Effector memory CD4-positive, alpha-beta T cell (primary cell): ENCODE measurements at places on chromosomes 6 and 20.

GRCh38 chr6:34247481-34248197 lies 1.2 kb downstream of the SMIM29 start:
- no peak for DNase-seq

DNA sequence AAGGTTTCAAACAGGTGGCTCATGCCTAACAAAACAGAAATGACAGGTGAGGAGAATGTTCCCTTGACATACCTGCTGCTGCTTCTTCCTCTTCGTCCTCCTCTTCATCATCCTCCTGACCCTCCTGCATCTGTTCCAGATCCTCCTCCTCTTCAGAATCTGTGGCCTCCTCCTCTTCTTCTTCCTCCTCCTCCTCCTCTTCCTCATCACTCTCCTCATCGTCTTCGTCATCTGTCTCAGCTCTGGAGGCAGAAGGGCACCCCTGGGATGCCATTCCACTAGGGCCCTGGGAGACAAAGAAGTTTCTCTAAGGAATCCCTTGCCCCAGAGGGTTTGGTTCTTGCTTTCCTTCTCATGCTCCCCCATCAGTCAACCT lies 2.4 kb upstream of the ZBTB22 start:
- DNase-seq: no peak

DNA sequence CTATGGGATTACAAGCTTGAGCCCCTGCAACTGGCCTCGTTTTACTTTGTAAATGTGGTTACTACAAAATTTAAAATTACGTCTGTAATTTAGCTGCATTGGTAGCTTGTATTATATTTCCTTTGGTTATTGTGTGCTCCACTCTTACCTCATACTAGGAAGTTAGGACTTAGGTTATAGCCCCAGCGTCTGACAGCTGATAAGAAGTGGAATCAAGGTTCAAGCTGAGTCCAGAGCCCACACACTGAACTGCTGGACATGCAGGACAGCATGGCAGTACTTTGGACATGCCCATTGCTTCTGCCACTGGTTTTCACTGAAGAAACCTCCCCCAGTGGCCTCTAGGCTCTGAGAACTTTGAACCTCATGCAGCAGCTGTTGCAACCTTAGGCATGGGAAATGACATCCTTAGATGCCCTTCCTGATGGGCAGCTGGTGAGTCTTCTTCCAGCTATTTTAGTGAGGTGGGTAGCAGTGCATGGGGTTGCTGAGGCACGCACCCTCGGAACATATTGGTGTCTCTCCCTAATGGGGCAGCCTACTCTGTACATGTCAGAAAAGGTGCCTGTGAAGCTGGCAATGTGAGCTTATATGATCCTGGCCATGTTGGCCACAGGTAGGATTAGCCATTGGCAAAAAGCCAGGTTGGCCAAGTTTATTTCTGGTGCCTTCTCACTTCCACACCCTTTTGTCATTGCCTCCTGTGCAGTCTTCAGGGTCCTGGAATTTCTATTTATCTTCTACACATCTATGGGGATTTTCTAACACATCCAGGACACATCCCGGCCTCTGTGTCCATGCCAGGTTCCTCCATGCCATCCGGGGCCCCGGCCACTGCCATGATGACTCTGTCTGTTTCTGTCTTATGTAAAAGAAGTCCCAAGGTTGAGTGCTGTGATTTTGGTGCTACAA lies 85.3 kb downstream of the CDS2 start:
- DNase-seq: no peak

DNA sequence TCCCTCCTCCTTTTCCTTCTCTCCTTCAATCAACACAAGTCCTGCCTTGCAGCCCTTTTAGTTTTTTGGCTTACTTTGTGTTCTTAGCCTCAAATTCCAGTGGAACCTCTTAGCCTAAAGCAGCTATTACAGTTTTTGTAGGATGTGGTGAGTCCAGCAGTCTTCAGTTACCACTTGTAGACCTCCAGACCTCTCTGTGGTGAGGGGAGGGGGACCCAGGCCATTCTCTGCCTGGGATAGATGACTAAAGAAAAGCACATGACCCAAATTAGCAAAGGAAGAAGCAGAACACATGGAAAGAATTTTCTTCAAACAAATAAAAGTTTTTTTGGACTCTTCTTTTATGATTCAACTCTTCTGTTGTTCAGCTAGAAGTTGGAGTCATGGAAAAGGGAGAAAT lies 246.5 kb downstream of the HAO1 start:
- no peak for DNase-seq

DNA sequence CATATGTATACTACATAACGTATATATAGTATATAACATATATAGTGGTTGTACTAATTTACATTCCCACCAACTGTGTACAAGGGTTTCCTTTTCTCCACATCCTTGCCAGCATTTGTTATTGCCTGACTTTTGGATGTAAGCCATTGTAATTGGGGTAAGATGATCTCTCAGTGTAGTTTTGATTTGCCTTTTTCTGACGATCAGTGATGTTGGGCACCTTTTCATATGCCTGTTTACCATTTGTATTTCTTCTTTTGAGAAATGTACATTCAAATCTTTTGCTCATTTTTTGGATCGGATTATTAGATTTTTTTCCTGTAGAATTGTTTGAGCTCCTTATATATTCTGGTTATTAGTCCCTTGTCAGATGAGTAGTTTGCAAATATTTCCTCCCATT lies 11.4 kb downstream of the SYNJ2 start:
- DNase-seq: no peak

DNA sequence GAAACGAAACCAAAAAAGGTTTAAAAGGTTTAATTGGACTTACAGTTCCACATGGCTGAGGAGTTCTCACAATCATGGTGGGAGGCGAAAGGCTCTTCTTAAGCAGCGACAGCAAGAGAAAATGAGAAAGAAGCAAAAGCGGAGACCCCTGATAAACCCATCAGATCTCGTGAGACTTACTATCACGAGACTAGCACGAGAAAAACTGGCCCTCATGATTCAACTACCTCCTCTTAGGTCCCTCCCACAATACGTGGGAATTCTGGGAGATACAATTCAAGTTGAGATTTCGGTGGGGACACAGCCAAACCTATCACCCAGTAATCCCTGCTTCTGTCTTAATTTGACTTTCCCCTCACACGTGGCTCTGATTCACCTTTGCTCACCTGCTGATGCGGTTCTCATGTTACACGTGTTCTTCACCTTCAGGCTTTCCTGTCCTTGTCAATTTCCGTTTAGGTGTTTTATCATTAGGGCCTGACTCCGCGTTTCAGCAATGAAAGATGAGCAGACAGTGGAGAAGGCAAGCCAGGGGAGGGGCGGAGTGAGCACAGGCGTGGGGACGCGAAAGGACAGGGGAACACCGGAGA lies 57.1 kb downstream of the AGPAT4 start:
- DNase-seq: no peak

- DNase-seq: no peak
These were observed 8.5 kb downstream of the IYD start for GRCh38 chr6:150377211-150377781.

DNA sequence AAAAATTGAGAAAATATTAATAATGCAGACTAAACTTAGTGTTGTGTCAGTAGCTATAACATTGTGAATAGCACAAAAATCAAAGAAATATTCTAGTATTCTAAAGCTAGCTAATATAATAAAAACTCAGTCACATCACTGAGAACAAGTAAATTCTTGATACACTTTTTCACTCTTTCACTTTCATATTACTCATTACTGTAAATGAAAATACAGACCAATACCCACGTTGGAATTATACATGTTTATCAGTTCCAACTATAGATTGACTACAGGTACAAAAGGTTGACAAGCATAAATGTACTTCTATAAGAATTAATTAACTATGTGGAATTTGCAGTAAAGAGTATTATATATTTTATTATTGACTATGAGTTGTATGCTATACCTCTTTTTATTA lies 1043.4 kb upstream of the FLRT3 start:
- DNase-seq: no peak

- DNase-seq: no peak
These were observed 71.8 kb upstream of the FBXO30 start for GRCh38 chr6:145886228-145886956.

DNA sequence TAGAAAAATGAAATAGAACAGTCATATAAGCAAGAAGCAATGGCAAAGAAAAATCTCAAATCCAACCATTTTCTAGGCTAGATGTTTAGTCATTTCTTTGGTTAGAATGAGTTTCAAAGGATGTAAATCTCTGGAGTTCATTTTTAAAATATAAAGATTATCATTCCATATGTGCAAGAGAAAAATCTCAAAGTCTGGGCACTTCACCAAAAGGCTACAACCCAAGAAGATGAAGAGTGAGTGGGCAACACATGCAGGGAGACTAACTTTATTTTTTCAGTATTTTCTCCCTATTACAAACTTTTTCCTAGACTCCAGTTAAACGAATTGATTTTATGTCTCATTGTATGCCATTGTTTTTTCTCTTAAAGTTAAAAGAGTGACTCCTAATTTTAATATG lies 83.6 kb downstream of the PHACTR1 start:
- DNase-seq: no peak

- no peak for DNase-seq
These were observed 8.0 kb downstream of the MMUT start for GRCh38 chr6:49454787-49455709.

GRCh38 chr6:44554861-44555260 lies 167.4 kb downstream of the CDC5L start:
- no peak for DNase-seq

DNA sequence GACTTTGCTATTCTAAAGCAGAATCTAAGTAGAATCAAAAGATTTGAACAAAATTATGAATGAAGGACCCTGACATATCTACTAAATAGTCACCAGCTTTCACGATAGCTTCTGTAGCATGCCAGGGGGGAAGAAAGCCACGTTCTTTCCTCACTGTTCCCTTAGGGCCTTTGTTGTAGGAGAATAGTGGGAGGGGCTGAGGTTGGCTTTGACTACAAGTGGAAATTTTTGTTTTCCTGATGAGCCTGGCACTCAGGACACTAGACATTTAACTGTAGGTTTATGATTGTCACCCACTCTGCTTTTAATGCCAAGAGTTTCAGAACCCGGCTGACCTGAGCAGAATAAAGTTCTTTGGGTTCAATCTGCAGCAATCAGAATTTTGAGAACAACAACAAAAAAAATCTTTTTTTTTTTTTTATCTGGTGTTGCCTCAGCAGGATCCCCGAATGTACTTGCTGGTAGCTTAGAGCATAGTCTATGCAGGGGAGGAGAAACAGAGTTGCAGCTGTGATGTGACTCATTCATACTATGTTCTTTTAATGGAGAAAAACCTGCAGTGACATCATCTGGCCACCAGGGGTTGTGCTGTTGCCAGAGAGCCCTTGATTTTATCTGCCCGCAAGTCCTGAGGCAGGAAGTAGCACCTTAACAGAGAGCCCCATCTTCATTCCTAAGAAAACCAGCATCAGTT lies 38.5 kb downstream of the TPD52L1 start:
- DNase-seq: peak; percentile 1

GRCh38 chr6:45420083-45420908 lies 42.6 kb upstream of the SUPT3H start:
- DNase-seq: peak; percentile 66

DNA sequence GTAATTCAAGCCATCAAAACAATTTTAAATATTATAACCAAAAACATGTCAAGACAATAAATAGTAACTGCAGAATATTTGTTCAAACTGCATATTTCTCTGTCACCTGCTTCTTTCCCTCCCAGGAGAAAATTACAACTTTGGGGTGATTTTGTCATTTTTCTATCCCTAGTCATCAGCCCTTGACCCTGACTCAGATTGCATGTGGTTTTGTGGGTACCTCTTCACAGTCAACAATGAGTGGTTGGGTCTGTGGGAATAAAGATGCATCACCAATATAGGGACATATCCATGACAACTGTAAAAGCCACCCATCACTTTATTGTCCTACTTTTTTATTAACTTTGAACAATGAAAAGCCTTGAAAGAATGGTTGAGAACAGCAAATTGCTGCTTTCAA lies 7.3 kb downstream of the COL10A1 start:
- no peak for DNase-seq

GRCh38 chr6:157640746-157641451 lies 182.1 kb upstream of the SNX9 start:
- DNase-seq: no peak

GRCh38 chr20:19715986-19716385 lies 42.1 kb upstream of the RIN2 start:
- DNase-seq: no peak

- DNase-seq: no peak
These were observed 151.3 kb downstream of the CDC5L start for GRCh38 chr6:44538807-44539201.

DNA sequence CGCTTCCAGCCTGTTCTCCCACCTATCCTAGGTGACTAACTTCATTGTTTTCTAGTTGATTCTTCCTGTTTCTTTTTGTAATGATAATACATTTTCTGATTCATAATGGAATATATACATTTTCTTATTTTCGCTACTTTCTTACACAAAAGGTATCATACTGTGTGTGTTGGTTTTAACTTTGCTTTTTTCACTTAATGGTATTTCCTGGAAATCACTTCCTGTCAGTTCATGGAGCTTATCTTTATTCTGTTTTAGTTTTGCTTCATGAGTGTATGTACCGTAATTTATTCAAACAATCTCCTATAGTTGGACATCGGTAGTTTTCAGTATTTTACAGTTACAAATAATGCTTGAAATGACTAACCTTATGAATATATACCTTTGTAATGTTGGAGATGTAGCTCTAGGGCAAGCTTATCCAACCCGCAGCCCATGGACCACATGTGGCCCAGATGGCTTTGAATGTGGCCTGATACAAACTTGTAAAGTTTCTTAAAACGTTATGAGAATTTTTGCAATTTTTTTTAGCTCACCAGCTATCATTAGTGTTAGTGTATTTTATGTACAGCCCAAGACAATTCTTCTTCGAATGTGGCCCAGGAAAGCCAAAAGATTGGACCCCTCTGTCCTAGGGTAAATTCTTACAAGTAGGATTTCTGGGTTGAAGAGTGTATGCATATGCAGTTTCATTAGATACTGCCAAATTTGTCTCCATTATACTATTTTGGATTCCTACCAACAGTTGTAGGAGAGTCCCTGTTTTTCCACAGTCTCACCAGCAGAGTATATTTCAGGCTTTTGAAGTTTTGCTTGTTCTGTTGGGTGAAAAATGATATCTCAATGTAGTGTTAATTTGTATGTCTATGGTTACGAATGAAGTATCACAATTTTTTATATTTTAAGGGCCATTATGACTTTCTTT lies 16.7 kb downstream of the TRMT11 start:
- no peak for DNase-seq

- DNase-seq: no peak
These were observed 312.3 kb downstream of the HAO1 start for GRCh38 chr20:7627734-7628663.

DNA sequence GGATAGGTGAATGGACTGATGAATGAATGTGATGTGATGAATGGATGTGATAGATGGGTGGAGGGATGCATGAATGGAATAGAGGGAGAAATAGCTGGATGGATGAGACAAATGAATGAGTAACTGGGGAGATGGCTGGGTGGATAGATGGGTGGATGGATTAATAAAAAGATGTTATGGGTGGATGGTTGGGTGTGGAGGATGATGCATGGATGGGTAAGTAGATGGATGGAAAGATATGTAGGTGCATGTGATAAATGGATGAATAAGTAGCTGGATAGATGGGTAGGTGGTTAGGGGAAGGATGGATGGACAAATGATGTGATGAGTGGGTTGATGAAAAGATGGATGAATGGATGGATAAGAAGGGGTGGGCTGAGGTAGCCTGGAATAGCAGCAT lies 4.7 kb downstream of the HNF4A start:
- DNase-seq: no peak

- DNase-seq: no peak
These were observed 69.3 kb upstream of the EYS start for GRCh38 chr6:65776332-65776731.

GRCh38 chr20:45781391-45781931 lies 10.2 kb downstream of the WFDC3 start:
- DNase-seq: no peak
